ENCODE measurements at places on chromosomes 16 and 17. TPM values are rescaled to one million over a fixed set of nuclear protein-coding genes. Genes with fewer than 3 reads are reported as not detected.

DNA sequence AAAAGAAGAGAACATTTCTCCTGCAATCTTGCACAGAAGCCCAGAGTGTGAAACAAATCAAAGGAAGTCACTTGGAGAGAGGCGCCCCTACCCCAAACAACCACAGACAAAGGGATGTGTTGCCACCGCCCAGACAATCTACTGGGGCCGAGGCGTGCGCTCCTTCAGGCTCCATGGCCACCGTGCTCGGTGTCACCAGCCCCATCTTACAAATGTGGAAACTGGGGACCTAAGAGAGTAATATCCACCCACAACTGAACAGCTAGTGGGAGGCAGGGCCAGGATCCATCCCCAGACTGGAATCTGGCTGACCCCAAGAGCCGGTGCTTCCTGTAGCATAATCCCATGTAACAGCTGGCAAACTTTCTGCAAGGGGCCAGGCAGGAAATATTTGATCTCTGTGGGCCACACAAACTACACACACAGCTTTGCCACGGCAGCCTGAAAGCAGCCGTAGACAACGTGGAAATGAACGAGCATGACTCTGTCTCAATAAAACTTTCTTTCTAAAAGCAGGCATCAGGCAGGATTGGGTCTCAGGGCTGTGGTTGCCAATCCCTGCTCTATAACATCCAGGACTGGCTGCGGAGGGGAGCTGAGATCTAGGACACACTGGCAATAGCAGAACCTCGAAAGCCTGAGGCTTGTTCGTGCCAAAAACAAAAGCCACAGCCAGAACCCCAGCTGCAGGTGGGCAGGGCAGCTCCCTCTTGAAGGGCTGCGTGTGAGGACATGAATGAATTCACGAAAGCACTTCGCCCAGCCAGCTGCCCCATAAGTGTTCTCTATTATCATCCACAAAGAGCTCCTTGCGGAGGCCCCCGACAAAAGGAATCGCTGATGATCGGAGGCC is 26.6 kb upstream of the GINS2 start:
- H3K4me1 ChIP-seq = peaks cover 40% of the 10 kb centered on the region
- no peaks in the 10 kb centered on the region for H3K36me3 ChIP-seq
- peaks cover 6% of the 10 kb centered on the region for H3K27me3 ChIP-seq
- H3K4me3 ChIP-seq = no peak overlapping the region
- H3K27ac ChIP-seq = no peak overlapping the region

GRCh38 chr16:84058664-84059063 is 16.1 kb upstream of the SLC38A8 start:
- H3K4me3 ChIP-seq = no peak overlapping the region
- peaks cover 83% of the 10 kb centered on the region for H3K36me3 ChIP-seq
- no peak for DNase-seq
- peaks cover 27% of the 10 kb centered on the region for H3K4me1 ChIP-seq
- H3K27ac ChIP-seq = no peak overlapping the region
- H3K27me3 ChIP-seq = no peaks in the 10 kb centered on the region

GRCh38 chr17:1743088-1743439 is 393 bp downstream of the SERPINF2 start:
- H3K27ac ChIP-seq = no peak overlapping the region
- H3K4me1 ChIP-seq = no peaks in the 10 kb centered on the region
- H3K36me3 ChIP-seq = peaks cover 2% of the 10 kb centered on the region
- H3K4me3 ChIP-seq = no peak overlapping the region
- no peak for DNase-seq
- no peaks in the 10 kb centered on the region for H3K27me3 ChIP-seq

GRCh38 chr17:43998552-43998951 is 5.9 kb upstream of the NAGS start:
- peaks cover 11% of the 10 kb centered on the region for H3K4me1 ChIP-seq
- no peak for DNase-seq
- no peak overlapping the region for H3K4me3 ChIP-seq
- H3K27ac ChIP-seq = no peak overlapping the region
- H3K36me3 ChIP-seq = no peaks in the 10 kb centered on the region
- peaks cover 36% of the 10 kb centered on the region for H3K27me3 ChIP-seq

DNA sequence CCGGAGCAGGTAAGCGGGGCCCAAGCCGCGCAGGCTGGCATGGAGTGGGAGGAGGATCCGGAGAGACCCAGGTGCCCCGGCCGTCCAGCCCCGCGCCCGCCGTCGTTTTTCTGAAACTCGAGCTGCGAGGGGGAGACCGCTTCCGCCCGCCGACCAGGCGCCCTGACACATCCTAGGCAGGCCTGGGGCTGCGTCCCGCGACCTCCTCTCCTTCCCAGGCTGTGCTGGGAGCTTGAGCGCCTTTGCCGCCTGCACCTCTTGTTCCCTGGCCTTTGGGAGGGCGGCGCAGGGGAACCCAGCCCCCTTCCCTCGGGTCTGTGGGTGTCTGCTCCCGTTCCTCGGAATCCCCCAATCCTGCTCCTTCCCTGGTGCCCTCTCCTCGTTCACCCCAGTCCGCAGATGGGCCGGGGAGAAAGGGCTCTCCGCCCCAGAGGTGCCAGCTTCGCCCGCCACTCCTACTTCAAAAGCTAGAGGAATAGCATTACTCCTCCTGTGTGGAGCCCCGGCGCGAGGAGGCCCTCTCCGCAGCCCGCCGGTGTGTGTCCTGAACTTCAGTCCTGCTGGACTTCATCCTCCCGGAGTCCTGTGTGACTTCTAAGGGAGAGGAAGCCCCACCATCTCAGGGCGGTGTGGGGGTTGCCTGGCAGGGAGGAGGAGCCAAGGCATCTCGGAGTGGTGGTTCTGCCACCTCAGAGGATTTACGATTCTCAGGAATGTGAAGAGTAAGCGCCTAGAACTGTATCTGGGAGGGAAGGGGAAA is 1.0 kb downstream of the NHERF1 start:
- no peak for DNase-seq
- H3K4me3 ChIP-seq = peak overlapping the region; percentile 84
- peaks cover 37% of the 10 kb centered on the region for H3K27me3 ChIP-seq
- peaks cover 66% of the 10 kb centered on the region for H3K4me1 ChIP-seq
- peaks cover 18% of the 10 kb centered on the region for H3K36me3 ChIP-seq

DNA sequence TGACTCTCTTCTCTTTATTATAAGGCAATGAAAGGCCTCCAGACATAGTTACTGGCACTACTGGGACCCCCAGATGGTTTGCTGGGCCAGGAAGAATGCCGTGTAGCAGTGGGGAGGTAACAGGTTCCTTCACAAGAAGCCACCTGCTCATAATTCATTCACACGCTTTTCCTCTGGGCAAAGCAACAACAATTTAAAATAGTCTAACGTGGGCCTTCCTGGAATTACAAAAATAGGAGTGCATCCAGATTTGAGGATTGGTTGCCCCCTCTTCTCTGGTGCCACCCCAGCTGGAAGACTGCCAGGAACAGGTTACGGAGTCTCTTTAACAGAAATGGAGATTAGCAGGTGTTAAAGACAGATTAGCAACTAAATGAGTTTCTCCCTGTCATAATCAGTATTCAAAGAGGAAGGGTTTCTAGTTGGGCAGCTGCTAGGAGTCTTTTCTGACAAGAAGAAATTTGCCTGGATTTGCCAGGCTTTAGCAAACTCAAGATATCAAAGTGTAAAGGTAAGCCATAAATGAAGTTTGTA is 409.6 kb downstream of the NPIPA8 start:
- H3K27ac ChIP-seq = no peak overlapping the region
- no peak overlapping the region for H3K4me3 ChIP-seq
- no peaks in the 10 kb centered on the region for H3K27me3 ChIP-seq
- no peaks in the 10 kb centered on the region for H3K36me3 ChIP-seq
- H3K4me1 ChIP-seq = no peaks in the 10 kb centered on the region

DNA sequence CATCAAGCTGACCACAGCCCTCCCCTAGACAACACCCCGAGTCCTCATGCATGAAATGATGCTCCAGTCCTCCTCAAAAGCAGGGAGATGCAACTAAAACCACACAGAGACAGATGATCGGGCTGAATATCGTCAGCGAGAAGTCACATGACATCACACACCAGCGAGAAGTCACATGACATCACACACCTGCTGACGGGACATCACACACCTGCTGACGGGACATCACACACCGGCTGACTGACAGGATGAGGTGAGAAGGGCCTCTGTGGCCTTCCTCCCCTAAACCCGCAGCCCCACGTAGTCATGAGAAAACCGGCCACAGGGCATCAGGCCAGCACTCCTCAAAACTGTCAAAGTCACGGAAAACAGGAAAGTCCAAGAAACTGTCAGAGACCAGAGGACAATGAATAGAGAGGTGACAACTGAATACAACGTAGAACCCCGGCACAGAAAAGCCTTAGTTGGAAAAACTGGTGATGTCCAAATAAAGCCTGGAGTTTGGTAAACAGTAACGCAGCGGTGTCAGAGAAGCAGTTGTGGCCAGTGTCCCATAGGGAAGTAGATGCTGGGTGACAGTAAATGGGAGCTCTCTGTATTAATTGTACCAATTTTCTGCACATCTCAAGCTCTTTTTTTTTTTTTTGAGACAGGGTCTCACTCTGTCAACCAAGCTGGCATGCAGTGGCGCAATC is 14.3 kb downstream of the LITAF start:
- no peak overlapping the region for H3K27ac ChIP-seq
- H3K4me1 ChIP-seq = peaks cover 17% of the 10 kb centered on the region
- no peak for DNase-seq

DNA sequence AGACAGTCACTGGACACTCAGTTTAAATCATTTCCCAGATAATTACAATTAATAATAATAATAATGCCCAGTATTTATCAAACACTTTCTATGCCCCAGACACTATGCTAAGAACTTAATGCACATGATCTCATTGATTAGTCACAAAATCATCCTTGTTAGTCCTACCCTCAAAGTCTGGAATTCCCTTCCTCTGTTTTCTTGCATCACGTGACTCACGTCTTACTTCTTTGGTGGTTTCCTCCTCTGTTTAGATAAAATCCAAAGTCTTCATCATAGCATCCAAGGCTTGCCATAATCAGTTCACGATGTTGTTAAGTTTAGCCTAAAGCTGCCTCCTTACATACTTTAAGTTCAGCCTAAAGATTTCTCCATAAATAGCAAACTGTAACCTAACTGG is 471.9 kb downstream of the PMP22 start:
- no peaks in the 10 kb centered on the region for H3K27me3 ChIP-seq
- H3K27ac ChIP-seq = no peak overlapping the region

- H3K4me1 ChIP-seq = peaks cover 19% of the 10 kb centered on the region
- DNase-seq = no peak
- no peaks in the 10 kb centered on the region for H3K36me3 ChIP-seq
These were observed 13.9 kb upstream of the ADGRG1 start for GRCh38 chr16:57614536-57614935.

DNA sequence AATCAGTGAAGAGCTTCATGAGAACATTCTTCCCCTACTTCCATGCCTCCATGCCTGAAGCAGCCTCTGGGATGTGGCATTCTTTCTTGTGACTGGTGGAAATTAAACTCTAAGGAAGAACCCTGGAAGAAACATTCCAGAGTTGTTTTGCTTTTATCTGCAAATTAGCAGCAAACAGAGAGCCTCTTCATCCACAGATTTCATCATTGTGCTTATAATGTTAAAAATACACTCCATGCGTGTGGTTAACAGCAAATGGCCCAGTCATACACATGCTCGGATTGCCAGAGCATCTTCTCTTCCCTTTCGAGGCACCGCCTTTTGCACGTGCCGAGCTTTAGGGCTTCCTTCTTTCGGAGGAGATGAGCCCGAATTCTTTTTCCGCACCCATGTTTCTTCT is 411.3 kb downstream of the SNX29 start:
- H3K4me1 ChIP-seq = no peaks in the 10 kb centered on the region
- H3K36me3 ChIP-seq = no peaks in the 10 kb centered on the region
- no peaks in the 10 kb centered on the region for H3K27me3 ChIP-seq

DNA sequence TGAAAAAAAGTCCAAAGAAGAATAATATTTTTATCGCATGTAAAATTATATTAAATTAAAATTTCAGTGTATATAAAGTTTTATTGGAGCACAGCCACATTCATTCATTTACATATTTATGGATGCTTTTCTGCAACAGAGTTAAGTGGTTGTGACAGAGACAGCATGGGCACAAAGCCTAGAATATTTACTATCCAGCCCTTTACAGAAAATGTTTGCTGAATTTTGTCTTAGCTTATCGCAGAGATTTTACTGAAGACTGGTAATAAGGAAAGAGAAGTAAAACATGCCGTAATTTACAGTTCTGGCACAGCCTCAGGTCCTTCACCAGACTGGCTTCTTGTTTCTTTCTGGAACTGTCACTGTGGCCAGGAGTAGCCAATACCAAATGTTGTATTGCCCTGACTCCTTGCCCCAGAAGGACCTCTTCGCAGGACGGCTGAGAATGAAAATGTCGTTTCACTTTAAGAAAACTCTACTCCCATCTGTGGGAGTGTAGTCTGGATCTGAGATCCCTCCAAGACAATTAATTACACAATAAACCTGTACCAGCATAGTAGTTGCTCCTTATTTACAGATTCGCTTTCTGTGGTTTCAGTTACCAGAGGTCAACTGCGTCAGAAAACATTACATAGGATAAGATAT is 94.9 kb upstream of the GOT2 start:
- H3K36me3 ChIP-seq = no peaks in the 10 kb centered on the region
- H3K4me1 ChIP-seq = no peaks in the 10 kb centered on the region
- H3K27me3 ChIP-seq = no peaks in the 10 kb centered on the region

Gene CACNG3
- 1.9 TPM for total RNA-seq

Gene ADAD2
- 0.20 TPM for total RNA-seq

- H3K4me3 ChIP-seq = no peak overlapping the region
- H3K27me3 ChIP-seq = no peaks in the 10 kb centered on the region
- no peaks in the 10 kb centered on the region for H3K36me3 ChIP-seq
- no peak for DNase-seq
- H3K4me1 ChIP-seq = peaks cover 6% of the 10 kb centered on the region
These were observed 30.9 kb downstream of the SOCS1 start for GRCh38 chr16:11224894-11225676.

DNA sequence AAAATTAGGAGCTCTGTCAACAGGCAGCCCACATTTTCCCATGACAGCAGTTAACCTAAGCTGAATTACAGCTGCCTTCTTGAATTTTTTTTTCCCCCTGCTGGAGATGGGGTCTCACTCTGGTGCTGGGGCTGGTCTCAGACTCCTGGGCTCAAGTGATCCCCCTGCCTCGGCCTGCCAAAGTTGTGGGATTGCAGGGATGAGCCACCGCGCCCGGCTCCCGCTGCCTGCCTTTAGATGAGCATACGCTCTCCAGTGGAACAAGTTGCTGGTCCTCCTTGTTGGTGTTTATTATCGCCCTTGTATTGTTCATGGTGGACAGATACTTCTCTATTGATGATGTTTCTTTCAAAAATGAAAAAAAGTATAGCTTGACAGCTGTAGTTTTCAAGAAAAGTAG is 15.6 kb downstream of the PAFAH1B1 start:
- H3K4me1 ChIP-seq = peaks cover 26% of the 10 kb centered on the region
- H3K4me3 ChIP-seq = no peak overlapping the region
- H3K27me3 ChIP-seq = no peaks in the 10 kb centered on the region
- DNase-seq = no peak
- H3K27ac ChIP-seq = no peak overlapping the region
- peaks cover 15% of the 10 kb centered on the region for H3K36me3 ChIP-seq

- H3K4me3 ChIP-seq = no peak overlapping the region
- H3K27ac ChIP-seq = no peak overlapping the region
- peaks cover 3% of the 10 kb centered on the region for H3K4me1 ChIP-seq
- H3K27me3 ChIP-seq = no peaks in the 10 kb centered on the region
- DNase-seq = no peak
These were observed 807 bp upstream of the LYRM9 start for GRCh38 chr17:27893841-27894503.

GRCh38 chr17:45841883-45842525 is 2.7 kb upstream of the SPPL2C start:
- no peaks in the 10 kb centered on the region for H3K36me3 ChIP-seq
- no peaks in the 10 kb centered on the region for H3K4me1 ChIP-seq
- H3K4me3 ChIP-seq = no peak overlapping the region
- no peaks in the 10 kb centered on the region for H3K27me3 ChIP-seq
- DNase-seq = no peak

Gene KCNH4
- total RNA-seq = 0.33 TPM

- H3K27ac ChIP-seq = peak overlapping the region; percentile 6
- H3K4me1 ChIP-seq = peaks cover 39% of the 10 kb centered on the region
- H3K36me3 ChIP-seq = peaks cover 20% of the 10 kb centered on the region
- H3K27me3 ChIP-seq = no peaks in the 10 kb centered on the region
These were observed 66.3 kb downstream of the ZNF423 start for GRCh38 chr16:49789616-49790015.
